Stimulated activated CD8-positive, alpha-beta memory T cell treated with anti-CD3 and anti-CD28 coated beads, Interleukin-15, amount 100 ng/mL, for 24 hours (primary cell): ENCODE measurements at places on chromosomes 12 and 14.

DNA sequence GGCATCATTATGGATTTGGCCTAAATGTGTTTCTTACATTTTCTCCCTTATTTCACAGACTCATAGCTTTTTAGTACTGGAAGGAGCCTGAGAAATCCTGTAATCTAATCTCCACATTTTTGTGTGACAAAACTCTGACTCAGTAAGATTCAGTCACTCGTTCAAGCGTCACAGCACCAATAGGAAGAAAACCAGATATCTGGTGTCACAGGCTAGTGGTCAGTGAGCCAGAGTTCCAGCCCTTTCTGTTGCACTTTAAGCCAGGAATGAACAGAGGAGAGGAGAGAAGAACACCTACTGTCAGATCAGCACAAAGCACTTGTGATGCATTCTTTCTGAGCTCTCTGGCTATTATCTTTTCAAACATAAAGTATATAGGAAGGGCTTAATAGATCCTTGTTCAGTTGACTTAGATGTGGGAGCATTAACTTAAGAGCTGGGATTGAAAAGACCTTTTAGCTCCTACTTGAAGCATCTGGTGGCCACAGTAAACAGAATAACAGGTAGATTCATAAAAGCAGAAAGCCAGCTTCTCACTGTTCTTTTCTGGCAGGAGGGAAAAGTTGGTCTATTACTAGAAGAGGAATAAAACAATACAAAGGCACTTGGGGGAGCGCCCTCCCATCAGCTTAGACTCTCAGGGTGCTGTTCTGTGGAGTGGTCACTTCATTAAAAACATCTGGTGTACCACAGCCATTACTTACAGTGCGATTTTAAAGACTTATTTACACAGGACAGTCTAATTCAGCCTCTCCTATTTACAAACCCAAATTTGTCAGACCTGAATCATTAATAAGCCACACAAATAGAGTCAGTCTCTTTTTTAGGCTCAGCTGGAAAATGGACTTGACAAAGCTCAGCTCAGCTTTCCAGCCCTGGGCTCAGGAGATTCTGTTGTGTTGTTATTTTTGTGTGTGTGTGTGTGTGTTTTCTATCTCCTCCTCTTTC is 12.2 kb upstream of the NID2 start:
- no peak for DNase-seq

DNA sequence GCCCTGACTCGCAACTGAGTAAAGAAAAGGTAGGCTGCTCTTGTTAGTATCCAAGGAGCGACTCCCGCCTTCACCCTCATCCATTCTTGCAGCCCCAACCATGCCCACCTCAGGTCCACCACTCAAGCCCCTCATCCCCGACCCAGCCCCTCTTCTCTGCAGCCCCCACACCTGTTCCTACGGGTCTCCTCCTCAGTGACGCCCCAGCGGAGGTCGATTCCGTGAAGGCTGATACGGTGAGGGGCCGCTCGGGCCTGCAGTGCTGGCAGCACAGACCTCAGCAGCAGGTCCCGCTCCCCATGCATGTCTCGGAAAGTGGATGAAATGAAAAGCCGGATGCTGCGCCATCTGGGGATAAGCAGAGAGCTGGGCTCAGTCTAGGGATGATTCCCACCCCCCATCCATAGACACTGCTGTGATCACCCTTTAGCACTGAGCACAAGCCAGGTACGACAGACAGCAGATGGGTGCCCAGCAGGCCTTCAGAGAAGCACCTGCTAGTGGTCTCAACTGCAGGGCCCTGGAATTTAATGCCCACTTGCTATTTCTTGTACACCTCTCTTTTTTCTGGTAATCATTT is 26.9 kb downstream of the TEP1 start:
- no peak for DNase-seq

DNA sequence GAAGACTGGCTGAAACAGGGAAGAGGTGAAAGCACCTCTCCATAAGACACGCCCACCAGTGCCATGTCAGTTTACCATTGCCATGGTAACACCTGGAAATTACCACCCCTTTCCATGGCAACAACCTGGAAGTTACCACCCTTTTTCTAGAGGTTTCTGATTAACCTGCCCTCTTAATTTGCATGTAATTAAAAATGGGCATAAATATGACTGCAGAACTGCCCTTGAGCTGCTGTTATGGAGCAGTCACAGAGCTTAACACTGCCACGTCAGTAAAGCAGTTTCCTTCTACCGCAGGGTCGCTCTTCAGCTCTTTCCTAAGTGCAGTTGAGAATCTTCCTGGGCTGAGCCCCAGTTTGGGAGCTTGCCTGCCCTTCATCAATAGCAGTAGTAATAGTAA is 55.2 kb downstream of the RASSF3 start:
- no peak for DNase-seq

DNA sequence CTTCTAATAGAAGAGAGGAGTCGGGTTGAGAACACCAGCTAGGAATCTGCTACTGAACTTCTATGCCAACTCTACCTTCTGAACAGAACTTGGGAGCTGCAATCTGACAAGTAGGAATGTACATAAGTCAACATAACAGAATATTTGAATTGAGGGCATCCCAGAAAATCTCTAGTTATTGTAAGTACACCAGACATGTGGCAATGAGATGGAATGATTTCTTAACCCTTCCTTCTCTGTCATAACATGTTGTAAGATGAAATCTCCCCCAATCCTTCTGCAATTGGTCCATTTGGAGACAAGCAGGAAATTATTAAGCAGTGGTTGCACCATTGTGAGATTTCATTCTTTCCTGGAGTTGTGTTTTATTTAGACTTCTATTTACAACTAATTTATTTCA is 68.7 kb upstream of the TMPO start:
- DNase-seq: no peak

DNA sequence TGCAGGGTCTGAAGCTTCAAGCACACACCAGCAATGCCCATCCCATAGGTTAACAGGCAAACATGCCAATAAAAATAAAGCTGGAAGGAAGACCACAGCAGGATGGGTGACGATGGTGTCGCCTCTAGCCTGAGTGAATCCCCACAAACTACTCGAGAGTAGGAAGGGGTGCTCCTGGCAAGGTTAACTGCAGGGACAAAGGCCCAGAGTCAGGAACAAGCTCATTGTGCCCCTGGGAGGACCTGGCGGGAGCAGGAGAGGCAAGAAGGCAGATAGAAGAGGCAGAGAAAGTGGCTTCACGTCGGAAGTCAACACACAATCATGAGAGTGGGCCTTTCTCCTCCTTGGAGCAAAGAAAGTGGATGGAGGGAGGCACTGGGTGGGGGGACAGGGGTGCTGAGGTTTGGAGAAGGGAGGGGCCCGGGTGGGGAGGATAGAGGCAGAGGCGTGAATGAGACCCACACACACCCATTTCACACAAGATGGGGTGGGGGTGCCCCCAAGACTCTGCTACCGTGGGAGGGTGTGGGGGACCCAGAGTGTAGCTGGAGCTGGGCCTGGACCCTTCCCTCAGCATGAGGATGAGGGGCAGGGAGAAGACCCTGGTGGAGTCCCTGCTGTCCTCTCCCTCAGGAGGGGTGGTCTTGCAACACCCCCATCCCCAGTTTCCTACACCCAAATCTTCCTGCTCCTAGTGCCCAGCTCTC is 43.1 kb downstream of the DIO3 start:
- no peak for DNase-seq

DNA sequence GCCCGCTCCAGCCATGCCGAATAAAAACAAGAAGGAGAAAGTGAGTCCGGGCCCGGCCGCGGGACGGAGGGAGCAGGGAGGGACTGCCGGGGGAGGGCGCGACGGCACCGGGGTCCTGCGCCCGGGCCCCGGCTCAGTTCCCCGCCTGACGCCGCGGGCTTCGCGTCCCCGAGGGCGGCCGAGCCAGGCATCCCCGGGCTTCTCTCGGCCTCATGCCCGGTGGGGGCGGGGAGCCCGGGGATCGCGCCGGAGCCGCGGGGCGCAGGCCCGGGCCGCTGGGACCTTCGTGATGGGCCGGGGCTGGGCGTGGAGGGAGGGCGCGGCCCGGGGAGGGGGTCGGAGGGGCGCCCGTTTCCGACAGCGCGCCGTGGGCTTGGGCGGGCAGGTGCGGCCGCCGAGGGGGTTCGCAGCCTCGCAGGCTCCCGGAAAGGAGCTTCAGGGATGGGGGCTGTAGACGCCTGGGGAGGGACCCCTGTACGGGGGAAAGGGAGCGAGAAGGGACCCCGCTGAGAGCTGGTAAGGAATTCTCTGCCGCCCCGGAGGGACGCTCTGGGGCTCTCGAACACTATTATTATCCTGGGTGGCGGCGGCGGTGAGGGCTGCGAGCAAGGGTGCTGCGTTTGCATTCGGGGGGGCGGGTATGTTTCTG is 496 bp downstream of the PPP2R5C start:
- DNase-seq: no peak

GRCh38 chr12:76268267-76268666 is 79.9 kb downstream of the BBS10 start:
- no peak for DNase-seq

- peak; percentile 53 for DNase-seq
Observed at GRCh38 chr14:106691601-106692291, 1165.4 kb downstream of the TMEM121 start.

DNA sequence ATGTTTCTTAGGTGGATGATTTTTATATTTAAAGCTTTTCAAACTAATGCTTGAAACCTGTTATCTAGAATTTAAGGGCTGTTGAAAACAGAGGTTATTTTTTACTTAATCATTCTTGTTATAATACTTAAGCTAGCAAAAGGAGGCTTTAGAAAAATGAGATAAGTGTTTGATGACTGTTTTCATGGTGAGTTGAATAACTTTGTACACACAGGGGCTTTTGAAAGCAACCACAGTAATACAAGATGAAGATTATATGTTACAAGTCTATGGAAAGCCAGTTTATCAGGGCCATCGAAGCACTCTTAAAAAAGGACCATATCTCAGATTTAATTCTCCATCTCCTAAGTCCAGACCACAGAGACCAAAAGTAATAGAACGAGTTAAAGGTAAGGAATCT is 33.3 kb downstream of the KIAA0586 start:
- no peak for DNase-seq

DNA sequence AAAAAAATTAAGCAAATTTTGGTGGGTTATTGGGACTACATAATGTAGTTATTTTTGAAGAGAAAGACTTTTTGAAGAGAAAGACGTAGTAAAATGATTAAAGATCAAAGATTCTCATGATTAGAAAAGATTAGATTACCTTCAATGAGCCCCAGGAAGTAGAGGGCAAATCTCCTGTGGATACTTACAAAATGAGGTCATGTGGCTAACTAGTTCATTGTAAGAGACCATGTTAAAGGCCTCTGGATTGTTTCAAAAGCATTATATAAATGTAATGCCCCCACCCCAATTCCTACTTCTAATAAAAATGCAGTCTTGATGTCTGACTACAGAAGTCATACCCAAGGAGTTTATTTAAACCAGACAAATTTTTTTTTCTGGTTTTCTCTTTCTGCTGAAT is 93.3 kb downstream of the ERGIC2 start:
- no peak for DNase-seq

GRCh38 chr12:105740369-105740768 is 398.4 kb downstream of the NUAK1 start:
- no peak for DNase-seq

GRCh38 chr14:36215217-36215598 is 38.7 kb upstream of the PTCSC3 start:
- no peak for DNase-seq

GRCh38 chr14:105271224-105271890 is 23.0 kb downstream of the BTBD6 start:
- DNase-seq: no peak

- DNase-seq: no peak
Observed at GRCh38 chr12:109845824-109846205, 12.6 kb upstream of the TRPV4 start.

GRCh38 chr12:31519511-31519910 is 71.4 kb downstream of the DENND5B start:
- DNase-seq: no peak

- DNase-seq: no peak
Observed at GRCh38 chr14:77088219-77088618, 9.8 kb upstream of the CIPC start.

DNA sequence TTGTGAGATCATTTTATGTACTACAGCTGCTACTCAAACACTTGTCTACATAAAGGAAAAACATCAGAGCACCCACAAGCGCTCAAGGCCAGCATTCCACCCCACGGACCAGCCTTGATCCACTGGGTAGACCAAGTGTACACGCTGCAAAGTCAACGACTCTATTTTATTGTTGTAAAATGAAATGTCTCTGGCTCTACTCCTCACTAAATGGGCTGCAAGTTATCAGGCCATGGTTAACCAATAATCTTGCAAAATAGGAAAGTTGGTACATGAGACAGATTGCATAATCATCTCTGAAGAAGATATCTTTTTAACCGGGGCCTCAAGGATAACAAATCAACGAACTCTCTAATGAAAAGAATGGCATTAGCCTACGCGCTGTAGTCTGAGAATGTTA is 69.9 kb upstream of the FOXN3 start:
- no peak for DNase-seq

DNA sequence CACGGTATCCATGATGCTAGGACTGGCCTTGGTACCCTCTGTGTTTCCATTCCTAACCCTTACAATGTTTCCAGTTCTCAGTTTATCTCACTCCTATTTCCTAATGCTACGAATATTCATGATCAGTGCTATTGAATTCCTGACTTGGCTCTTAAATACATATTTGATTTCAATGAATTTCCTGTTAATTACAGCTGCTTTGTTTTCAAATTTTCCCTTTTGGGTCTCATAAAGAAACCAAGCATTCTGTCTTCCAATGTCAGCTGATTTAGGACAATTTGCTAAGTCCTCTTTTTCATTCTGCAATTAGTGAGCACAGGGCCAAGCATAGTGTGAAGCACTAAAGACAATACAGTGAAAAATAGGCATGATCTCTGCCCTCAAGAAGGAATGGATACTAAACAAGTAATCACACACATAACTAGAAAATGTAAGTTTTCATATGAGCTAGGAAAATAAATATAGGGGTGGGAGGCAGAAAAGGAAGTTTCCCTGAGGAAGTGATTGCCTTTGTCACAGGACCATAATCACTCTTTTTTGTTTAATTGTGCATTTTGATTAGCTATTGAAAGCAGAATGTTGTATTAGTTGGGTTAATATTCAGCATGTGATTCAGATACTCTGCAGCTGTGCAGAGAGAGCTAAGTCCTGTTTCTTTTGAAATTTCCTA is 88.5 kb downstream of the KCNC2 start:
- DNase-seq: no peak

DNA sequence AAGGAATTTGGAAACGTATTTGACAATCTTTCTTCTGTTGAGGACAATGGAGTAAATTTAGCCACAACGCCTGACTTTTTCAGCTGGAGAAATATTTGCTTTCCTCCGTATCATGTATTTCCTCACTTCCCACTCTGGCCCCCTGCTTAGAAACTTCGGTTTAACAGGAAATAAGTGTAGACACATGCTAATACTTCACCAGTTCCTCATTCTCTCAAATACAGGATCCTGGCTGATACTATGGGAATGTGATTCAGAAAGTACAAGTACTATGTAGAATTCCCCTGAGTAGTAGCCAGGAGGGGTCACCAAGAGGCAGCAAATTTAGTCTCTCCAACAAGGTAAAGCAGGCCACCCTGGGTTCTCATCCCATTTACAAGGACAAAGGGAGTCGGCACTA is 58.0 kb downstream of the FAR2 start:
- no peak for DNase-seq

GRCh38 chr14:34300882-34301734 is 160.9 kb downstream of the SPTSSA start:
- no peak for DNase-seq
